NCI-H526 treated with DMSO at 0.1 percent for 48 hours (cell line): ENCODE measurements at places on chromosomes 5 and 9.

DNA sequence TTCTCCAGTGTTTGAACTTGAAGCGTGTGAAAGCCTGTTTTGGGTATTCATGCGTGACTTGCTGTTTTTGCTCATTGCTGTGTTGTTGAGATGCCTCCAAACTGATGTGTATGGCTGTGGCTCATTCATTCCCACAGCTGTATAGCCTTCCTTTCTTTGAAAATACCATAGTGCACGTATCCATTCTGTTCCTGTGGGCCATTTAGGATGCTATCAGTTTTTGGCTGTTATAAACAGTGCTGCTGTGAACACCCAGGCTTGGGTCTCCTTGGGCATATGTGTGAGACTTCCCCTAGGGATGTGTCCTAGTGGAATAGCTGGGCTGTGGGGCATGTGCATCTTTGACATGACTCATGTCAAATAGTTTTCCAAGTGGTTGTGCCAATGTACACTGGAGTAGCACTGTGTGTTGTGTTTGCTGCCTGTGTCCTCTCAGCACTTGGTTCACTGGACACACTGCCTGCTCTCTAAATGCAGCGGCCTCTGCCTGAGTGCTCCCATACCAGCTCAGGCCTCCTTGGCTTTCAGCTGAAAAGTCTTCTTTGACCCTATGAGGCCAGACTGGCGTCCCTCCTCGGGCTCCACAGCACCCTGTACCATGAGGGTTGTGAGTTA, 102.6 kb upstream of the TBC1D2 start:
- DNase-seq: no peak

GRCh38 chr5:11904265-11904906, at the start of gene CTNND2:
Gene CTNND2, minus strand, starts transcription at chr5:11904446. Its CDS starts 593 bp downstream, at chr5:11903853.
- DNase-seq: peak; percentile 90

- no peak for DNase-seq
These were observed 86.6 kb downstream of the MUSK start for GRCh38 chr9:110755179-110755578.

GRCh38 chr5:170737591-170737990, 45.9 kb upstream of the GABRP start:
- DNase-seq: no peak

DNA sequence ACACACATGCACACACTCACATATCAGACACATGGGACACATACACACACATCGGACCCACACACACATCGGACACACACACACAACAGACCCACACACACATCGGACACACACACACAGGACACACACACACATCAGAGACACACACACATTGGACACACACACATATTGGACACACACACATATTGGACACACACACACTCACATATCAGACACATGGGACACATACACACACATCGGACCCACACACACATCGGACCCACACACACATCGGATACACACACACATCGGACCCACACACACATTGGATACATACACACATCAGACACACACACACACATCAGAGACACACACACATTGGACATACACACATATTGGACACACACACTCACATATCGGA, 12.8 kb upstream of the LAMC3 start:
- DNase-seq: no peak

DNA sequence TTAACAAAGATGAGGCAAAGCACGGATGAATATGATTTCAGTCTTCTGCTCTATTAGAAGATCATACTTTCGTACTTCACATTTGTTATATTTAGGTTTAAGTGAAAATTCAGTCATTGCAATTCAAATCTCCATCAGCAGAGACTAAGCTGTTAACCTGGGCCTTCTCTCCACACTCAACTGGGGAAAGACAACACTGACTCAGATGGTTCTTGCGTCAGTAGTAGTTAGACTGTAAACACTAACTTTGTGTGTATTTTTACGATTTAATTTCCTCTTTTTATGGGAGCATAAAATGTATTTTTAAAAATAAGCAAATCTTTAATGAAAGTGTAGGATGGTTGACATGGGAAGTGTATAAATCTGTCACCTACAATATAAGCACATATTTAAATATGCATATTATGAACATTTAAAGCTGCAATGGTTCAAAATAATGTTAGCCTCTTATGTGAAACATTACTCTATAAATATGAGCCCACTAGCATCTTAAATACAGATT, 42.7 kb upstream of the ZNF608 start:
- DNase-seq: no peak

DNA sequence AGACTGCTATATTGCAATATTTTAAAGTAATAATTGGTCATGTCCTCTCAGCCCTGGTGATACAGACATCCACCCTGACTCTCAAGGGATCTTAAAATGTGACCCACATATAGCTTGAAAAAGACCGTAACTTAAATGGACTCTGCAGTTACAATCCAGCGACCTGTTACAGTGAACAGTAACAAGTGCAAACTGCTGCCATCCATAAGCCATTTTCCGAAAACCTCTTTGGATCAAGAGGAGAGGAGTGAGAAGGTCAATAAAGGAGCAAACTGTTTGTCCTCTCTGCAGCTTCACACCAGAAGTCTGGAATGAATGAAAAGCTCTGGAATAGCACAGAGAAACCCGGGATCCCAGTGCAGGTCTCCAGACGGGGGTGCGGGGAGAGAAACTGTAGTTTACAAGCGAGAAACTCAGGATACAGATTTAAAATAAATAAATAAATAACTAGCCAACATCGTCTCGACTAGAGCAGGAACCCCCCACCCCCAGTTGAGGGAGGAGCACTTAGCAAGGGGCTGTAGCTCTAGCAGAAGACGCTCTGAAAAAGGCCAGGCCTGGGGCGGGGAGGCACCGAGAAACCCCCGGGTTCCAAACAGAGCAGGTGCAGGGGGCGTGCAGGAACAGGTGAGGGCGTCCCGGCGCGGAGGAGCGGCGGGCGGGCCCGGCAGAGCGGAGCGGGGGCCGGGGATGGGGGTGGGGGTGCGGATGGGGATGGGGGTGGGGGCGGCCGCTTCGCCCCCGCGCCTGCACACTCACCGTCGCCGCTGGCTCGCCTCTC, 572 bp downstream of the ZDHHC21 start:
- peak; percentile 76 for DNase-seq

DNA sequence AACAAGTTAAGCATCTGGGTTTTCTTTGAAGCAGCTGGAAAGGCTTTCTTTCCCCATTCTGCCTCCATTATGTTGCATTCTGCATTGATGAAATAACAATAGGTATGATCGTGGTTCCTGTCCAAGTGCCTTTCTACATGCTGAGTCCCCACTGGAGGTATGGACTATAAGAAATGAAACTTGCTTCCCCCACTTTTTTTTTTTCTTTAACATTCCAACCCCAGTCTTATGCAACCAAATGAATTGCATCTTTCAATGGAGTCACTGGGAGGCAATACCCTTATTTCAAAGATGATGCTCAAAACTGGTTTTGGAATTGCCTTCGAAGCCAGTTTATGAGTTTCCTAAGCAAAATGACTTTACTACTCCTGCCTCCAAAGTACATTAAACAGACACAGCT, 58.9 kb downstream of the ARSB start:
- DNase-seq: no peak

DNA sequence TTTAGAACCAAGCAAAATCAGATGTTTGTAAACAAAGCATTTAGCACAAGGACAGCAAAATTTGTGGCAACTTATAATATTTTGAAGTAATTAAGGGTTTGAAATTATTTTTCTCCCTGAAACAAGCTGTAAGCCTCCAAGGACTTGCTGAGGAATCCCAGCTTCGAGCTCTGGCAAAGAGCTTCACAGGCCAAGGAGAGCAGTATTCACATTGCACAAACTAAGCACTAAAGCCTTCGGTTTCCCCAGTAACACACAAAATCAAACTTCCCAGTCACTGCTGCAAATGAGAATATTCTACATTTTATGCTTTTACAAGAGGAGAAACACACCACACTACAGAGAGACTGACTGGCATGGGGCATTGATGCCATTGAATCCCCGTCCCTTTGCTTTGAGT, 101.9 kb downstream of the WDR41 start:
- no peak for DNase-seq

- no peak for DNase-seq
These were observed 58.5 kb downstream of the MACROH2A1 start for GRCh38 chr5:135340568-135340967.

GRCh38 chr5:6713274-6714225, at the start of gene TENT4A:
Gene TENT4A, plus strand, starts transcription at chr5:6713432. Its CDS starts 552 bp downstream, at chr5:6713984.
- DNase-seq: no peak

DNA sequence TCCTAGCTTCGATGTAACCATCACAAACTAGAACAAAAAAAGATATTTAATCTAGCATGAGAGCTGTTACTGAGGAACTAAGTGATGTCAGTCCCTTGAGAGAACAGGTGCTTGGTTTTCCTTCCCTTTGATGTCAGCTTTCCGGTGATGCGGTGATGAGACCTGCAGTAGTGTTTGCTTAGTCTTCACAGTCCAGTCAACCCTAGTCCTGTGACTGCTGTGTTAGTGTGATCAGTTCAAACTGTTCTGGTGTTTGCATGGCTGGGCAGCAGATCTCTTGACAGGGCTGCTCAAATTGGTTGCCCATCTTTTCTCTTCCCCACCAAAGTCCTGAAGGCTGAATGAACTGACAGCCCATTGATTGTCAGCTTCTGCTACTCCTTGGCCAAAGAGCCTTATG, 608.6 kb upstream of the DAB2 start:
- DNase-seq: no peak

- no peak for DNase-seq
These were observed 8.0 kb downstream of the NUDT2 start for GRCh38 chr9:34337403-34337802.

DNA sequence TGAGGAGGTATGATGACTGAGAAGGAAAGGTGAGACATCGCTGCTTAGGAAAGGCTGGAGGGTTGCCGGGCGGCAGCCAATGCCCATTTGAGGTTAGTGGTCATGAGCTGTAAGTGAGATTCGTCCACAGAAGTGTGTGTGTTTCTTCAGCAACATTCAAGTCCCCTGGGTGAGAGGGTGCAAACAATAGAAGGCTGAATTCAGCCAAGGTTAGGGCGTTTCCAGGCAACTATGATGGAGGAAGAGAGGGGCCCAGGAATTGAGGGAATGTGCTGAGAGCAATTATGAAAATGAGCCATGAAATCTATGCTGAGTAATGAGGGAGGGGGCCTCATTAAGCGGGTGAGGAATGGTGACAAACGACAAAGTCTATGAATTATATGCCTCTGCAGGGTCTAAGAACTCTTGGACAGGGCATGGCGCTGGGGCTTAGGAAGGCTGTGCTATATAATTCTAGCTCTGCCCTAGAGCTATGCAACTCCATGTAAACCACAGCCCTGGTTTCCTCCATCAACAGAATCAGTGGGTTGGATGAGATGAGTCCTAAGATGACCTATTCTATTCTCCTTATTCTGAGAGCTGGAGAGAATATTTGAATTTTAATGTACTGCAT, 96.0 kb downstream of the SLIT3 start:
- peak; percentile 2 for DNase-seq

GRCh38 chr5:133261993-133262392, 210.2 kb downstream of the HSPA4 start:
- no peak for DNase-seq

- no peak for DNase-seq
These were observed 16.2 kb downstream of the PRRC2B start for GRCh38 chr9:131410044-131410491.

DNA sequence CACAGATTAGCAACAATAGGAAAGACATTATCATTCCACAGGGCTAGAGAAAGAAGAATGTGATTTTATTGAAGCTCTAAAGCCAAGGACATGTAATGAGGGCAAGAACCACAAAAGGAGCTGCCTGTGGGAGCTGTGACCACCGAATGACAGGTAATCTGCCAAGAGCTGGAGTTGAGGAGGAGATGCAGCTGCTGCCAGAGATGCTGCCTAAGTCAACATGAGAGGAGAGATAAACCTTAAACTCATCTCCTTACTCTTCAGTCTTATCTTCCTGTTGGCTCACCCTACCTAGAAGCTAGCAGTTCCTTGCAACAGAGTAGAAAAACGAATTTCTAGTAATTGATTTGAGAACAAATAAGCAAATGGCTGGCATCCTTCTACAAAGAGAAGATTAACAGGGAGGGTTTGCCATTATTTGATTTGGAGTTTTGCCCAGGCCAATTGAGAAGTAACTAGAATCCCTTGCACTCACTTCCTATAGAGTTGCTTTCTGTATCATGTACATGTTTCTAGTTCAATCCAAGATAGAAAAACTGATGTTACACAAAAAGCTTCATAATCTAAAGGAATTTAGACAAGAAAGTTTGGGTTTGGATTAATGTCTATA, 539.2 kb downstream of the TLE1 start:
- no peak for DNase-seq

DNA sequence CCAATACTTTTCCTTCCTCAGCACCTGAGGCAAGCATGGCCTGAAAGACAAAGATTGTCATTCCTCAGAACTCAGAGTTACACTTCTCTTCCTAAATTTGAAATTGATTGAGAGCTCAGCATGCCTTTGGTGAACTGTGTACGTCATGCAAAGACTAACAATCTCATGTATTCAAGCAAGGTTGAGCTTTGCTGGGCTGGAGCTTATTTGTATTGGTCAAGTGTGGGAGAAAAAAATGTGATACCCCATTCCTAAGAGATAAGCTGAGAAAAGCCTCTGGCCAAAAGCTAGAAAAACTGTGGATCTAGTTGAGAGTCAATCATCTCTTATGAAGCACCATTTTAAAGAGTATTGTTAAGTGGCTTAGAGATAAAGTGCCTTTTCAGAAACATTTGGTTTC, 392.2 kb downstream of the RASEF start:
- DNase-seq: no peak

- DNase-seq: no peak
These were observed 36.9 kb upstream of the SLC1A3 start for GRCh38 chr5:36569491-36569890.

DNA sequence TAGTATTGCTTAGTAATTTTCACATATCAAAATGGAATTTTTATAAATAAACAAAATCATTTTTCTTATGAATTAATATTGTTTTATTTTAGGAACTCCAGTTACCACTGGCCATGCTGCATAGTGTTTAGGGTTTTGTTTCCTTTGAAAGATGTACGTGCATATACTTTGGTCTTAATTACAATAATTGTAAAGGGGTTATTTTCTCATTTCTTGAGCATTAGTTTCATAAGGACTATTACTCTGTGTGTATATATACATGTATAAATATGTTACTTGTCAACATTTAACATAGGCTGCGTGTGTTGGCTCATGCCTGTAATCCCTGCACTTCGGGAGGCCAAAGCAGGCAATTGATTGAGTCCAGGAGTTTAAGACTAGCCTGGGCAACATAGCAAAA, 21.6 kb downstream of the ACO1 start:
- no peak for DNase-seq

GRCh38 chr5:154311362-154311761, 120.8 kb downstream of the GALNT10 start:
- no peak for DNase-seq

DNA sequence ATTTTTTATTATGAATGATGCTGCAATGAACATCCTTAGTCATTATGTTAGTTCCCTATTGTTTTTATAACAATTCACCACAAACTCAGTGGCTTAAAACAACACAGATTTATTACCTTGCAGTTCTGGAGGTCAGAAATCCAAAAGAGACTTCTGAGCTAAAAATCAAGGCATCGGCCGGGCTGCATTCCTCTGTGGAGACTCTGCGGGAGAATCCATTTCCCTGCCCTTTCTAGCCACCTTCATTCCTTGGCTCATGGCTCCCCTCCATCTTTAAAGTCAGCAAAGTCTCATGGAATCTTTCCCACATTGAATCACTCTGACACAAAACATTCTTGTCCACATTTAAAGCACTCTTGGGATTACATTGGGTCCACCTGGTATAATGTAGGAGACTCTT, 38.6 kb downstream of the SNX18 start:
- no peak for DNase-seq
